ENCODE measurements at places on chromosomes 3 and 15.

DNA sequence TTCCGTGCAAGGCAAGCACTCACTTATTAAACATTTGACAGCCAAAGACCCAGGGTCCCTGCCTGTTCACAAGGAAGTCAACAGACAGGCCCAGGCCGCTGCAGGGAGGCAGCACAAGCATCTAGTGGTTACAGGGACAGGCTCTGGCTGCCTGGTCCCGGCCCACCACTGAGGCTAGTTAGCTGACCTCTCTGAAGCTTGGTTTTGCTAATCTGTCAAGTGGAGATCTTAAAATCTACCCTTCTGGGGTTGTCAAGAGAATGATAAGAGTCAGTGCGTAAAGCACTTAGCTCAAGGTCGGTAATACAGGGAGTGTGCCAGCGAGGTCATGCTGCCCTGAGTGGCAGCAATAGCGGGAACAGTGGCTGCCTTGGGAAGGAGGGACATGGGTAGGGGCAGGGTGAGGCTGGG, 6.0 kb downstream of the GNB5 start:
- no peak for DNase-seq

DNA sequence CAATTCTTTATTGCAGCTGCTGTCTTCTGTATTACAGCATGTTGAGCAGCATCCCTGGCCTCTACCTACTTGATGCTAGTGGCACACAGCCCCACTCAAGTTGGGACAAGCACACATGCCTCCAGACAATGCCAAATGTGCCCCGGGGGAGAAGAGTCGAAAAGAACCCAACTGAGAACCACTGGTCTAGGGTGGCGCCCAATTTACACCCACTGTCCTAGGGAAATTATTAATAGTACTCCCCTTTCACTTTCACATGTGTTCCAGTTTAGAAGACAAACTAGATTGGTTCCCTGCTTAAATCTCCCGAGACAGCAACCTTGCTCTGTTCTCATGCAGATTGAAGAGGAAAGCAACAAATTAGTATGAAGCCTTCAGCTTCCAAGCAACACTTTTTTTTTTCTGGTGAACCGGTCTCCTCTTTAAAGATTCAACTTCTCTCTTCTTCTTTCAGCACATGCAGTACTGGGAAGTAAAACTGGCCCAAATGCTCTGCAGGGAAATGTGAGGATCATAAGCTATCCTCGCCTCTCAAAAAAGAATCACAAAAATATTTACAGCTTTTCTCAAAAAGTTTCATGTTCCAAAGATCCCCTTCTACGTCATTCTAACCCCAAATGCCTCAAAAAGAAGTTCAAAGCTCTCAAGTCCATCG, 823.9 kb upstream of the CFAP20DC start:
- DNase-seq, result no peak

GRCh38 chr3:52393131-52393807, 51.6 kb downstream of the SEMA3G start:
- no peak for DNase-seq

DNA sequence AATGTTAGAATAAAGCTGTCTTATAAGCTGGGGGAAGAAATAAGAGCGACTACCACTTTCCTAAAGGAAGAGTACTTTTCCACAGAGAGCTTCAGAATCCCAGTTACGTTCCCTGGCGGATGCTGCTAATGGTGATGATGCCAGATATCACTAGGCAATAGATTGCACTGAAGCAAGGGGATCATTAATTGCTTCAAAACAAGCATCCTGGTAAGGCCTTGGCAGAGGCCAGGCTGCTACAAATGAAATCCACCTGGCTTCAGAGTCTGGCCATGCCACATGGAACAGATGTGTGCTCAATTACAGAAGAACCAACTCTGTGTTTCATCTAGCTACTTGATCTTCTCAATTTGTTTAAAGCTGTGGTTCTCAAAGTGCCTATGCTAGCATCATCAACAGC, 129.2 kb upstream of the IL12A start:
- no peak for DNase-seq

DNA sequence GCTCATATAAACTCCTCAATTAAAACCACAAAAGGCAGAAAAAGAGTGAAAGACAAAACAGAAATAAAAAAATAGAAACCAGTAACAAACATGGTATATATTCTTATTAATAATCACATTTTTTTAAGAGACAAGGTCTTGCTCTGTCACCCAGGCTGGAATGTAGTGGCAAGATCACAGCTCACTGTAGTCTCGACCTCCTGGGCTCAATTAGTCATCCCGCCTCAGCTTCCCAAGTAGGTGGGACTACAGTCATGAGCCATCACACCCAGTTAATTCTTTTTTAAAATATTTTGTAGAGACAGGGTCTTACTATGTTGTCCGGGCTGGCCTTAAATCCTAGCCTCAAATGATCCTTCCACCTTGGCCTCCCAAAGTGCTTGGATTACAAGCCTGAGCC, 37.1 kb downstream of the FAM240A start:
- no peak for DNase-seq

DNA sequence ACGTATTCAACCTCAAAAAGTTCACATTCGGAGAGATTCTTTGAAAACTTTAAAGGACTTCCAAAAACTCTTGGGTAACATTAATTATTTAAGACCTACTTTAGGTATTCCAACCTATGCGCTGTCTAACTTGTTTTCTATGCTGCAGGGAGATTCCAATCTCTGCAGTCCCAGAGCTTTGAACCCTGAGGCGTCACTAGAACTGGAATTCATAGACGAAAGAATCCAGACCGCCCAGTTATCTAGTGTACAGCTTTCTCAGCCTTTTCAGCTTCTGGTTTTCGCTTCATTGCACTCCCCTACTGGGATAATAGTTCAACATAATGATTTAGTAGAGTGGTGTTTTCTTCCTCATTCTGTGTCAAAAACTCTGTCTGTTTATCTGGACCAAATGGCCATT, 711.3 kb downstream of the ROBO1 start:
- DNase-seq, result no peak

- no peak for DNase-seq
These were observed 125.4 kb downstream of the NUP210 start for GRCh38 chr3:13294442-13295351.

DNA sequence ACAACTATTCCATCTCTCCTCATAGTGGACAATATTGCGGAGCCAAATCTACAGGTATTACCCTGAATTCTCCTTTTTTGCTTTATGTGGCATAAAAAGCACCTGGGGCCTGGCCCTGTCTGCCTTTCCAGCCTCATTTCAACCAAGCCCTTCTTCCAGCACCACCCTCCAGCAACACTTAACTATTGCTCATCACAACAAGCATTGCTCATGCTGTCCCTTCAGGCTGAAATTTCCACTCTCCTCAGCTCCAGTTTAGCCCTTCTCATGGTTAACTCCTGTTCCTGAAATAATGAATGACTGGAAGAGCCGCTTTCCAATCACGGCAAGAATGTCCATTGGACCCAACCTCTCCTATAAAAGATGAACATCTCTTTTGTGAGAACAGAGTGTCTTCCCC, 107.4 kb downstream of the P2RY1 start:
- peak; percentile 5 for DNase-seq

DNA sequence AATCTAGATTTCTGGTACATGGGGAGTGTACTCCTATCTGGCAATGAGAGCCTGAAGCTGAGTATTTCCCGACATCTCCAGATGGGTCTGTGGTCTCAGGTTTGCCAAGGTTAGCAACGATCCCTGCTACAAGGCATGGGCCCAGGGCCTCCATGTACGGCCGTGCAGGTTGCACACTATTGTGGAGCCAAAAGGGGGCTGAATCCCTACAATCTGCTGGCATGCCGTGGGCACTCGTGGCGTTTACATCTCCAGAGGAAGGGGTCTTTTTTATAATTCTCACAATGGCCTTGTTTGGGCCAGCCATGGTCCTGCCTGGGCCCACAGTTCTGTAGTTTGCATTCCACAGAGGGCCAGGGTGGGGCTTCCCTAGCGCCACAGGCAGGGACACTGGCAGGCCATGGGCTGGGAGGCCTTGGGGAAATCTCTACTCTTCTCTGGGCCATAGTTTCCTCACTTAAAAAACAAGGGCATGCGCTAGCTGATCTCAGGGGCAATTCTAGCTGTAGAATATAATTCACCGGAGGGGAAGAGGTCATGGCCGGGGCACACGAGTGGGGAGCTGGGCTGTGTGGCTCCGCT, 68.9 kb upstream of the TLE3 start:
- DNase-seq, result no peak

GRCh38 chr15:44735482-44736180, 697 bp upstream of the TRIM69 start:
- DNase-seq, result no peak

- no peak for DNase-seq
These were observed 23.3 kb downstream of the CFAP100 start for GRCh38 chr3:126417981-126418530.

- peak; percentile 25 for DNase-seq
These were observed 1.3 kb downstream of the PIK3CA start for GRCh38 chr3:179149406-179149867.

GRCh38 chr3:178802993-178803693, 266.9 kb downstream of the KCNMB2 start:
- DNase-seq, result no peak

- DNase-seq, result no peak
These were observed 145.4 kb downstream of the AKAP13 start for GRCh38 chr15:85525755-85526154.

DNA sequence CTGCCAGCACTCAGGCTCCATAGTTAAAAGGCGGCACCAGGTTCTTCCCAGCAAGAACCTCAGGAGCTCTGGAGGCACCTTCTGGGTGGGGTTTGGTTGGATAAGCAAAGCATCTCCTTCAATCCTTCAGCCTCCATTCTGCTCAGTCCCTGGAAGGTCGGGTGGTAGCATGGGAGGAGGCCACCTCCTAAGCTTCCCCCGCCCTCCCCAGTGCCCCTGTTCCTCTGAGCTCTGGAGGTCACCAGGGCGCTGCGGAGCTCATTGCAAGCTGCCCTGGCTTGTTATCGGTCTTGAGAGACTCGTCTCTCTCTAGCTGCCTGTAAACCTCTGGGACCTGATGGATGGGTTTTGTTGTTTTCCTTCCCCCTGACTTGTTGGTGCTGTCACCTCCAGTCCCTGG, 124.8 kb downstream of the RPLP1 start:
- no peak for DNase-seq

- DNase-seq, result no peak
These were observed 115.6 kb downstream of the SENP2 start for GRCh38 chr3:185701611-185702261.

GRCh38 chr15:29800491-29801366, 21.5 kb downstream of the TJP1 start:
- DNase-seq, result no peak

- peak; percentile 66 for DNase-seq
These were observed 54.0 kb upstream of the UMPS start for GRCh38 chr3:124676236-124676635.

DNA sequence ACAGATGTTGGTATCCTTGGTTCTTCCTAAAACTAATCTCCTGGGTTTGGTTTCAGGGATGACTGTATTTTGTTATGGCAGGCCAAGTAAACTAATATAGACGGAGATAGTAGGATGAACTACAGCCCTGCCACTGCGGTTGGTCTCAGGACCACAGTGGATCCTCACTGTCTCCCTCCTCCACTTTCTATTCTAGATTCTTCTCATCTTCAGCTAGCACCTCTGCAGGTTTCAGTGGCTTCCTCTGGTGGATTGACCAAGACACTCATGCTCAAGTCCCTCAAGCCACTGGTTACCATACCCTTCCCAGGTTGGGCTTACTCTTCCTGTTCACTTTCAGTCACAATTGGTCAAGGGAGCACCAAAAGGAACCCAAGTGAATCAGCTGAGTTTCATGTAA, 71.1 kb upstream of the CLDN18 start:
- no peak for DNase-seq

- DNase-seq, result no peak
These were observed 716 bp upstream of the ISLR2 start for GRCh38 chr15:74129586-74130154.

GRCh38 chr15:54481819-54482218, 503.6 kb downstream of the UNC13C start:
- no peak for DNase-seq

GRCh38 chr15:39969002-39969394, 35.1 kb downstream of the EIF2AK4 start:
- no peak for DNase-seq

DNA sequence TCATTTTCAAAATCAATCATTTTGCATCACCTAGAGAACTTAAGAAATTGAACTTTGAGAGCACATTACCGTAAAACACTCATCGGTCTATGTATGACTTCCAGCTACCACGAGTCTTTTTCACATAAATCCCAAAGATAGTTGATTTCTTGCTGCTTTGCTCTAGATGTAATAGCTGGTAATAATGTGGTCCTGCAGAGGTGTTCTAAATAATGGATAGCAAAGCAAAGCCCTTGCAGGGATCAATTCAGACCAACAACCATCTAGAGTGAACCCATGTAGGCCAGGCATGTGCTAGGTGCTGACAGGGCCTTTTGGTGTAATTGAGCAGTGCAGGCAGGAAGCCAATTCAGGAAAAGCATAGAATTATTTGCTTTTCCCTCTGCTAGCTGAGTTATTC, 26.1 kb upstream of the C3orf80 start:
- DNase-seq, result no peak

DNA sequence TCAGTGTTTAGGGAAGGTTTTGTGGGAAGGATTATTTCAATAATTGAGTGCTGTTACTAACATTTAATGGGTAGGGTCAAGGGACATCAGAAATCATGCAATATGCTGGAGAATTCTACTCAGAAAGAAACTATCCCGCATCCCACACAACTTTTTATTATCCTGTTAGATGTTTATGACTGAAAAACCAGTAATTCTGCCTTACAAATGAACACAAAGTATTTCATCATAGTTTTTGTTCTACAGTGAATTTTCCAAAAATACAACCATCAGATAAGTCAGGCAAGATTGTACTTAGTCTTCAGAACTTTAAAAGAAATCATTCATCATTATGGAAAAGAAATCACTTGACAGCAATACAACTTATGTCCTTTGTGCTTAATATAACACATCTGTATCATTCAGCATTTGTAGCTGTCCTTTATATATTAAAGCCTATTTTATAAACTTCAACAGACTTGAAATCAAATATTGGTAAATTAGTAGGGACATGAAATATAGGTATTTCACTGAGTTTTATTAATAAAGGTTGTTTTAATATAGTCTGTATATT, 61.9 kb downstream of the TRPM7 start:
- DNase-seq, result peak; percentile 21
